ENCODE measurements at places on chromosomes 1 and 21.
A peak's percentile ranks its signal among the peaks of the same experiment; 100 is the strongest.

GRCh38 chr1:242147096-242147976, 148.4 kb upstream of the MAP1LC3C start:
- peak; percentile 32 for DNase-seq

- no peak for DNase-seq
Measured at GRCh38 chr1:175801979-175802378, 58.6 kb upstream of the TNR start.

- no peak for DNase-seq
Measured at GRCh38 chr1:219220945-219221344, 47.3 kb downstream of the LYPLAL1 start.

- peak; percentile 49 for DNase-seq
Measured at GRCh38 chr1:187051618-187052232, 223.0 kb downstream of the PLA2G4A start.

DNA sequence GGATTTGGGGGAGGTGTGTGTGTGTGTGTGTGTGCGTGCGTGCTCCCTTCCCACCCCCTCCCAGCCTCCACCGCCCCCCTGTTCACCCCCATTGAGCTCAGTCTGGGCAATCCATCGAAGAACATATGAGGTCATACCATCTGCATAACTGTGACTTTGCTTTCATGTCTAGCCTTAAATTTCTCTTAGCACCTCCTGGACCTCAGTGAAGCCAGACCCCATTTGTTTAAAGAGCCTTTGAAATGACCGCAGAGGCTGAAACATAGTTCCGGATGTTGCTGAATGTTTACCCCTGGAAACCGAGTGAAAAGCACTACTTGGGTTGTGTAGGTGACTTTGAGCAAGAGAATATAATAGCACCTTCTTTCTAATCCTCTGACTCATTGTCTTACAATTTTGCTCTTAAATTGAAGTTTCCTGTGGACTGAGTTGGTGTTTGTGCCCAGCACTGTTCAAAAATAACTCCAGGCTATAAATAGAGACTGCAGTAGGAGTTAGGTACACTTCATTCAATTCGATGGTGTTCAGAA, 75.4 kb downstream of the UBE4B start:
- DNase-seq = peak; percentile 94

DNA sequence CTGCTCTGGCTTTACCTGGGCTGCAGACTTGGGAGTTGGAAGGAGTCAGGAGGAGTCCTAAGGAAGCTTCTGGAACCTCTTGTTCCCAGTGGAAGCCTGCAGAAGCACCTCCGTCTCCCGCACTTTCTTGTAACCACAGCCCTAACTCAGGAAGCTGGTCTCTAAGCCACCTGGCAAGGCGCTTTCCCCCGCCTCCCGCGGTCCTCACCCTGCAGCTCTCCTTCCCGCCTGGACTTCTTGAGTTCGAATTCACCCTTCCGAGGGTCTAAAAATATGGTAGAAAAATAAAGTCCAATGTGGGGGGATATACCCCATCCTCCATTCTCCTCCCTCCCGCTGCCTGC, 15.1 kb downstream of the PAX7 start:
- no peak for DNase-seq

DNA sequence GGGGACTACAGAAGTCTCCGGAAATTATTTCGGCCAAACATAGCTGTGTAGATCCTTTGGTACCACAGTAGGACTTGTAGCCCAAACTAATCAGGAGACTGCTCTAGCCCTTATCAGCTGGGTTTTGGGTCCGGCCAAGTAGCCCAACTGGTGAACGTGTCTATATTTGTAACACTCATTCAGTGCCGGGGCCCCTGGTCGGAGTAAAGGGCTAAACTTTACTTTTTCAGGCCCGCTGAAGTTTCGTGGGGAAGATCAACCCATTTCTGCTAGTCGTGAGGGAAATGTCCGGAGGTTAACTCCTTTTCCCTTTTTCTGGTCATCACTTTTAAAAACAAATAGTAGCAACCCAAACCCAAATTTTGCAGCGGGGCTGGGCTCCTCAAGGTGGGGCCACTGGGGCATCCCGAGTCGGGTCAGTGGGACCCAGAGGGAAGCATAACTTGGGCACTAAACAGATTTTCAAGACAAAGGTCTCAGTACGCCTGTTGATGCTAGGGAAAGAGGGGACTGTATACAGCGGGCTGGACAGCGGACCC, 1.7 kb downstream of the LHX9 start:
- no peak for DNase-seq

DNA sequence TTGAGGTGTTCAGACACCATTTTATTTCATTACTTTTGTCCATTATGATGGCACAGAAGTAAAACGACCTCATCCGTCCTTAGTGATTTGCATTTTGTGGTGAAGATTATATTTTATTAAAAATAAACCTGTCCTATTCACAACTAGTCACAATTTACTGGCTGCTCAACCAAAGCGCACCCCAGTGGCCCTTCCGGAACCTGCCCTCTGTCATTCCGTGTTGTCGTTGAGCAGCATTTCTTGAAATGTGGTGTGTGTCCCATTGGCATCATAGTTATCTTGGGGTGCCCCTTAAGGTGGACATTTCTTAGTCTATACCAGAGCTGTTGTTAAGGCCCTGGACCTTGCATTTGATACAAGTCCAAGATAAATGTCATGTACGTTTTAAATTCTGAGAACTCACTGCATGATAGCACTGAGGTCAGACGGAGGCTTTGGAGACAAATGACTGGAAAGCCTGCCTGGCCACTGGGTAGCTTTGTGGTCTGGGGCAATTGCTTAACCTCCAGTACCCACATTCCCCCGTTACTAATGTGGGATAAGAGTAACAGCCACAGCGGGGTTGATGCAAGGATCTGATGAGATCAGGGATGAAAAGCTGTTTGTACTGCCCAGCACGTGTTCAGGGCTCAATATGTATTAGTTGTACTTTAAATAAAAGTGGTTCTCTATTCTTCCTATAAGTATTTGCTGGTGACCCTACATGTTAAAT, 36.2 kb downstream of the BACH1 start:
- DNase-seq = peak; percentile 79

GRCh38 chr21:35506352-35506751, 457.2 kb upstream of the RUNX1 start:
- DNase-seq = peak; percentile 72

GRCh38 chr1:82185084-82185483, 384.4 kb downstream of the ADGRL2 start:
- peak; percentile 59 for DNase-seq

- no peak for DNase-seq
Measured at GRCh38 chr1:918353-918752, 5.4 kb upstream of the SAMD11 start.

GRCh38 chr1:79660129-79660528, 653.6 kb upstream of the ADGRL4 start:
- DNase-seq = no peak

GRCh38 chr1:244583358-244583982, 69.5 kb upstream of the DESI2 start:
- no peak for DNase-seq

DNA sequence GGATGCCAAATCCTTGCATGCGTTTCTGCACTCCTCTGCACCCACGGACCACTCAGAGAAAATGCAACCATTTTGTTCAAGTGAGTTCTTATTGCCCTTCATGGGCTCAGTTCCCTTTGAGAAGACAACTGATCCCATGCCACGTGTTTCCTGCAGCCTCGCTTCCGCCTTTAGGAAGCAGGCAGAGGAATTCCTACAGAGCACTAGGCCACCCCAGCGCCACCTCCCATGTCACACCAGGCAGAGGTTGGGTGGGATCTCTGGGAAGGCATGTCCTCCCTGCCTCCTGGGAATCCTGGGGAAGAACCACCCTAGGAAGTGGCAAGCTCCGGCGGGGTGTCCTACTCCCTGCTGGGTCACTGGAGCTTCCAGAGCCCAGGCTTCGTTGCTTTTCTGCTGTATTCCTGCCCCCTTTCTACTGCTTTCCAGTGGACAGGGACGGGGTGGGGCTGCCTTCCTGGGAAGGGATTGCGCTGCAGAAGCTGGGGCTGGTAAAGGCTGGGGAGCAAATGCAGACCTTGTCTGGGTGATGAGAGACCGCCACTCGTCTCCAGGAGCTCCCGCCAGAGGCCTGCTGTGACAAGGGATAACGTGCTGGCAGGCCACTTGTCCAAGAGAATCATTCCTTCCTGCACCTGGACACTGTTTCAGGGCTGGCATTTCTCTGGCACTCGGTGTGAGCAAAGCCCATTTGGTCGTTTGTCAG, 478.2 kb upstream of the VAMP3 start:
- DNase-seq = no peak

DNA sequence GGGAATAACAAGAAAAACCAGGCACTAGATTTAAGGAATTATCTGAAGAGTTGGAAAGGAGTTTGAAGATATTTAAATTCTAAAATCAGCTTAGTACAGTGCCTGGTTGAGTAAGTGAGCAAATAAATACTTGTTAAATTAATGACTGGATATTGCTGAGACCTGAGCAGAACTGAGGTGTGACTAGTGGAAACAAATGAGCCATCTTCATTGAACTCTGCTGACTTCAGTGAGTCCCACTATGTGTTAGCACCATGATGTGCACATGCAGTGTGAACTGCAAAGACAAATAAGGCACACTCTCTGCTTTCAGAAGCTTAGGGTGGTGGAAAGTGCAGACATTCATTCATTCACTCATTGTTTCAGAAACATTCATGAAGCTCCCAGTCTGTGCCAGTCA, 48.7 kb downstream of the ELAPOR1 start:
- DNase-seq = no peak

GRCh38 chr1:228515200-228515834, 28.1 kb downstream of the RNF187 start:
- peak; percentile 29 for DNase-seq

DNA sequence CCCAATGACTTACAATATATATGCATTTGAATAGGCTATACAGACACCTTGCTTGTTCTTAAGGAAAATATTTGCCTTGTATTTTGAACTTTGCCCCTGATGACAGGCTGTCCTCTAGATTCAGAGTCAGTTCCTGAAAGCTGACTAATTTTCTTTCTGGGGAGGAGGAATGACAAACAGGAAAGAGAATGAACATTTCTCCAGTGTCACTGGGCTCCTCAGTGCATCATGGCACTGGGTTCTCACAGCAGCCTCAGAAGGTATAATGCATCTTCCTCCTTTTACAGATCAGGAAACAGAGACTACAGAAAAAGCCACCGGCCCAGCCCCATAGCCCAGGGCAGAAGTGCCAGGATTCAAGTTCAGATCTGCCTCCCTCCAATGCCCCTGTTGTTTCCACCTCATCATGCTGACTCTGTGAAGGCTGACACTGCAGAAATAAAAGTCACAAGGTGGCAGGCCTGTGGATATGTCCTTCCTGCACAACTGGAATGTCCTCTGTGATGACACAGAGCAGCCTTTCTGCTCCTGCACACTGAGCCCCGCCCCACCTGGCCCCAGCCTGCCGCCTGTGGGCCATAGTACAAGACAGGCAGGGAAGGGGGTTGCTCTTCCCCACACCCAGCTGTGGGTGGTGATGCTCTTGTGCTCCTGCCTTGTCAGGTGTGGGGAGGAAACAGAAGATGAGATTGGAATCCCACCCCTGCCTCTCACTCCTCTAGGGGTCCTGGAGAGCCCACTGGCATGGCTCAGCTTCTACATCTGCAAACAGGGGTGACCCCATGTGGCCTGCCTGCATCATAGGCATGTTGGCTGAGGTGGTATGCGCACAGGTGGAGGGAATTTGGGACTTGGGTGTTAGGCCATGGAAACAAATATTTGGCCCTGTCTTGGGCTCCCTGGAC, 6.4 kb downstream of the TTC22 start:
- no peak for DNase-seq

DNA sequence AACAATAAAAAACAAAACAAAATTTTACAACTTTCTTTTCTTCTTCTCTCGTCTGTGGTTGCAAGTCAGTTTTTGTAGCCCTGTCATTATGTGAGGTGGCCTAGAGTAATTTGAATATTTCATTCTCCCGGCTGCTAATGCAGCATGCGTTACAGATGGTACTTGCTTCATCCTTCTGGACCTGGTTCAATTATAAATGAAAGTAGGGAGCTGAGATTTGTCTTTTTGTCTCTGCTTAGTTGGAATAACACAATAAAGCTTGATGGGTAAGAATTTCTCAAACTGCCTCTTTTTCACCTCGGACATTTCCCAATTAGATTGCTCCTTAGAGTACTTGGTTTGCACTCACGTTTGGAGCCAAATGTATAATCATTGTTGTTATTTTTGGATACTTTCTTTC, 201.6 kb downstream of the PBX1 start:
- DNase-seq = no peak

DNA sequence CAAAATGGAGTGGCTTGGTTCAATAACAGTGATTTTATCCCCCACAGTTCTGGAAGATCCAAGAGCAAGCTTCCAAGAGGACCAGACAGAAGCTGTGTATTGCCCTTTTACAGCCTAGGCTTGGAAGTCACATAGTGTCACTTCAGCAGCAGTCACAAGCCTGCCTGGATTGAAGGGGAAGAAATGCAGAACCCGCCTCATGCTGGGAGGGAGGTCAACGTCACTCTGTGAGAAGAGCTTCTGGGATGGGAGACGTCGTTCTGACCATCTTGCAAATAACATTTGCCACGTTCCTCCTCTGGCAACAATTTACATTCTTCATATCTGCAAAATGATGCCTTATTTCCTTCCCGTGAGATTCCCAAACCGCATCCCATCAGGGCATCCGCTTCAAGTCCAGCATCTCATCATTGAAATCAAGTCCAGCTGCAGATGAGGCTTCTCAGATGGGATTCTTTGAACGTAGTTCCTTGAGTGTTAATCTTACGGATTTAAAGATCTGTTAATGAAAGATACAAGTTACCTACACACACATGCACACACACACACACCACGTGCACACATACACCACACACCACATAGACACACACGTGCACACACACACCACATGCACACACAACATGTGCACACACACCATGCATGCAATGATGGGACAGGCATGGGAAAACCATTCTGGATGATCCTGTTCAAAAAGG, 23.9 kb upstream of the KIF1B start:
- no peak for DNase-seq

DNA sequence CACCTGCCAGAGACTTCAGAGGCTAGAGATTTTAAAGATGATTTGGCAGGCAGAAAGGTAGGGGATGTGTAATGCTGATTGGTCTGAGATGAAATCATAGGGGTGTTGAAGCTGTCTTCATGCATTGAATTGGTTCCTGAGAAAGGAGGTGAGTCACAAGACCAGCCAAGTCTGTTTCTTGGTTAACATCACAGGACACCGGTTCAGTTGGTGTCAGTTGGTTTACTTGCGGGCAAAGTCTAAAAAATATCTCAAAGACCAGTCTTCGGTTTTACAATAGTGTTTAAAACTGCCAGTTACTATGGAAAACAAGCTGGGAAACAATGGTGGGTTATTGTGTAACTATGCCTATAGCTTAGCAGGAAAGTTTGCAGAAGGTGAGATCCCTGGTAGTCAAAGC, 305.9 kb downstream of the BARHL2 start:
- no peak for DNase-seq

GRCh38 chr21:38424305-38425019, 73.8 kb downstream of the ERG start:
- DNase-seq = no peak

DNA sequence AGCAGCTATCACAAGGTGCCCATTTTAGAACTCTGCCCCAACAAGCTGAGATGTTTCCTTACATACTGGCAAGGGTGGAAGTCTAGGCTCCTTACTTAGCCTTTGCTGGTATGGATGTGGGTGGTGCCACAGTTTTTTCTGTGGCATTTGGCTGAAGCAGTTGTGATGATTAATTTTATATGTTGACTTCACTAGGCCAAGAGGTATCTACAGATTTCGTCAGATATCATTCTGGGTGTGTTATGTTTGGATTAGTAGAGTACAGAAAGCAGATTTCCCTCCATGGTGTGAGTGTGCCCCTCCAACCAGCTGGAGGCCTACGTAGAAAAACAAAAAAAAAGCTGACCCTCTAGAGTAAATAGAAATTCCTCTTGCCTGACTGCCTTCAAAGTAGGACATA, 317.0 kb downstream of the BARHL2 start:
- DNase-seq = no peak

GRCh38 chr1:21634806-21635535, 34.2 kb downstream of the RAP1GAP start:
- DNase-seq = no peak
